Lung (tissue), 17 donors: ENCODE measurements at places on chromosomes 1 and 21.

GRCh38 chr1:196873385-196873784 is 14.5 kb upstream of the CFHR4 start:
- no peak for DNase-seq

- DNase-seq, result no peak
These were observed 3.2 kb downstream of the F3 start for GRCh38 chr1:94538243-94538827.

- DNase-seq, result peak; percentile 100
These were observed at the start of gene KHDRBS1 for GRCh38 chr1:32013386-32014198. TSS of gene KHDRBS1 (plus strand) at chr1:32013868. CDS start at chr1:32013996, 128 bp downstream.

GRCh38 chr1:158646465-158646864 is 40.0 kb downstream of the SPTA1 start:
- DNase-seq, result no peak

GRCh38 chr1:89942825-89943658 is 51.9 kb upstream of the ZNF326 start:
- DNase-seq, result no peak

- DNase-seq, result no peak
These were observed 12.5 kb downstream of the ADAM30 start for GRCh38 chr1:119883826-119884225.
